ENCODE measurements at places on chromosomes 1 and 21.

GRCh38 chr1:13228343-13228781 lies 2.4 kb upstream of the PRAMEF18 start:
- DNase-seq, result no peak

DNA sequence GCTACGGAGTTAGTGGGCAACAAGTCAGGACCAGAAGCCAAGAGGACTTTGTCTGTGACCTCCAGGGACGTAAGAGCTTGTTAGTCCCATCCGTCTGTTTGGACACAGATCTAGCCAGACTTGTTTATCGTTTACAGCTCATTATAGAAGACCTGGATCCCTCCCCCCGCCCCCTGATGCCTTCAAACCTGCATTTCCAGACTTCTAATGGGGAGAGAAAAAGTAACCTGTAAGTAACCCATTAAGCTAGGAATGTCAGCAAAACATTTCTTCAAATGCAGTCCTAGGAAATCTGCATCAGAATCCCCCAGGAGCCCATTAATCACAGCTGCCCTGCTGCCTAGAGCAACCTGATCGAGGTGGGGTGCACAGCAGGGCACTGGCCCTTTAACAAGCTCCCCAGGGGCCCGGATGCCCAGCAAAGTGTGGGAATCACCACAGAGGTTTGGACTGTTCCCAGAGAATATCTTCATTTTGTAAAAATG lies 1.4 kb upstream of the MAD2L2 start:
- no peak for DNase-seq

- no peak for DNase-seq
Observed at GRCh38 chr1:115115521-115116161, 26.3 kb upstream of the TSPAN2 start.

DNA sequence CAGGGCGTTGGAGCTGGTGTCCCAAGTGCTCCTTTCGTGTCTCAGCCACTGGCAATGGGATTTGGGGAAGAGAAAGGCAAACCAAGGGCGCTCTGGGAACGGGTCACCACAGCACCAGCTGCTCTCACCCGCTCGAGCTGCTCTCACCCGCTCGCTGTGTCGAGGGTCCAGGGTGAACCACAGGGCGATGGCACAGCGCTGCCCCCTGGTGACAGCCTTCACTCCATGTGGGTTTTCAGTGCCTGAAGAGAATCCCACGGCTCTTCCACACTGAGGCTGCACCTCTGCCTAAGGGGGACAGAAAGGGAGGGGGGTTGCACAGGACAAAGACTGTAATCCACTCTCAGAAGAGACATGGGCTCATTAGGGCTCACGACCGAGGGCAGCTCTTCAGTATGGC lies 7.1 kb upstream of the CLDN19 start:
- DNase-seq, result peak; percentile 44

GRCh38 chr1:3906672-3907020 lies 6.6 kb upstream of the C1orf174 start:
- DNase-seq, result no peak

DNA sequence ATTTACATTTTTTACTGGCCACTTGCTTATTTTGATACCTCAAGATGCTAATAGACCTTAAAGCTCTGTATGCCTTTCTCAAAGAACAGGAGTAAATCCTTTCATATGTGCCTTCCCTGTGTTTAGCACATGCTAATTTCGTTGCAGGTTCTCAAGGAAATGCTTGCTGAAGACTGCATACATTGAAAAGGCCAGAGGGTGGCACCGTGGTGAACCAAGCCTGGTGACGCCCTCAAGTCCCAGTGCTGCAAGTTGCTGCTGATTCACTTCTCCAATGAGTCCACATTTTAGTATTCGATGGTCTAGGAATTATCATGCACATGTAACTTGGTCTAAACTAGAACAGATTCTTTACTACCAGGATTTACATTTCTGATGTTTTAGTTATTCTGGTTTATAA lies 94.1 kb downstream of the CLDN17 start:
- no peak for DNase-seq

- no peak for DNase-seq
Observed at GRCh38 chr1:203270448-203270847, 34.9 kb upstream of the BTG2 start.

DNA sequence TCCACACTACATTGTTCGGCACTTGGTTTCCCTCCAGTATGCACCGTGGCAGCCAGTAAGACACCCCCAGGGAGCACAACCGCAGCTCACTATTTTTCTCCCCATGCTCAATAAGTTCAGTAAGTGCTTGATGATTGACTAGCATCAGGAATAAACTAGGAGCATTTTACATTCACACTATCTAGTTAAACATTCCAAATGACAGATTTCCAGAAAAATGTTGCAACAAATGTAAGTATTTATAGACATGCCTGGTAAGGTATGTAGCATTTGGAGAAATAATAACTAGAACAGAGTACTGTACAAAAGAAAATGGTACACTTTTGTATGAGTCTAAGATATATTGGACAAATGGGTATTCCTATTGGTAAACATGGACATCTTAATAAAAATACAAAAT lies 92.9 kb downstream of the SLC45A1 start:
- DNase-seq, result no peak

DNA sequence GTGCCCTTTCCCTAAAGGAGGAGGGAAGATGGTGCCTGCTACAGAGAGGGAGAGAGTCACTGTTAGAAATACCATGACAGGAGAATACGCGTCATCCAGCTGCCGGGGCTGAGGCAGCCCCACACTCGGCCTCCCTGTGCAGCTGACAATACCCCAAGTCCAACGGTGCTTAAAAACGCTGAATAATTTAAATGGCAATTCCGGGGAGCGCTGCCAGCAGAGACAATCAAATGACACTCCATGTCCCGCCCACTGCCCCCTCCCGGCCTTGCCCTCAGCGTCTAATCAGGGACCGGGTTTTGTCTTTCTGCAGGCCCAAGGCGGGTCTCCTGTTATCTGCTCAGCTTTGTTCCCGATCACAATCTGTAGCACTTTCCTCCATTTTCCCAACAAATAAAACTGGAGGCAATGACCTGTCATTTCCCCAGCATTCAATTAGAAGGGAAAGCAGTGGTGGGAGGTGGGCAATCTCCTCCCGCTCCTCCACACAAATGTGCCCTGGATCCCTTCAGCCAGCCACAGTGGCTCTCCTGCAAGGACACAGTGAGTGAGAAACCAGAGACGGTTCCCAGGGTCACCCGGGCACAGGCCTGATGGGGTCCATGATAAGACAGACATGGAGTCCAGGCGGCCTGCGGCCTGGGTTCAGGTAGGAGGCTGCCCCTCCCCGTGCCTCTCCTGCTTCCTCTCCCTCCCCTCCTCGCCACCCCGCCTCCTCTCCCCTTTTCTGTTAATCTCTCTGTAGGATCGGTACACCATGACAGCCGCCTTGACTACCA lies 42.7 kb upstream of the AJAP1 start:
- no peak for DNase-seq

DNA sequence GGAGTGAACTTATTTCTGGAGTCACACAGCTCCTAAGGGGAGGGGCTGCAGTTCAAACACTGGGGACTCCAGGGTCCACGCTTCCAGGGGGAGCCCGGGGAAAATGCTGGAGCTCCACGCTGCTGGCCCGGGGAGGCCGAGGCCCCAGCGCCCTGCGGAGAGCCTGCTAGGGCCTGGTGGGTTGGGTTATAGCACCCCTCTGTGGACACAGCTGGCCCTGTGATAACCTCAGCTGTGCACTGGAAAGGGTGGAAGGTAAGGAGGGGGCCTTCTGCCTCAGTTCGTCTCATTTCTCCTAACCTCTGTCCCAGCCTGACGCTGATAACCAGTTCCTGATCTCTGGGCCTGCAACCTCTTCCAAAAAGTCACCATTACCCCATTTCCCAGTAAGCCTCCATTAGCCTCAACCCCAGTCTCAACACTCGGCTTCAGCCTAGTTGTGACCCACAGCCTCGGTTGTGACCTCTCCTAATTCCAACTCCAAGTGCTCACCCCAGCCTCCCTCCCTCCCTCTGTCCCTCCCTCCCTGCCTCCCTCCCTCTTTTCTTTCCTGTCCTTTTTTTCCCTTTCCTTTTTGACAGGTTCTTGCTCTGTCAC lies 7.1 kb downstream of the NBL1 start:
- DNase-seq, result peak; percentile 77

DNA sequence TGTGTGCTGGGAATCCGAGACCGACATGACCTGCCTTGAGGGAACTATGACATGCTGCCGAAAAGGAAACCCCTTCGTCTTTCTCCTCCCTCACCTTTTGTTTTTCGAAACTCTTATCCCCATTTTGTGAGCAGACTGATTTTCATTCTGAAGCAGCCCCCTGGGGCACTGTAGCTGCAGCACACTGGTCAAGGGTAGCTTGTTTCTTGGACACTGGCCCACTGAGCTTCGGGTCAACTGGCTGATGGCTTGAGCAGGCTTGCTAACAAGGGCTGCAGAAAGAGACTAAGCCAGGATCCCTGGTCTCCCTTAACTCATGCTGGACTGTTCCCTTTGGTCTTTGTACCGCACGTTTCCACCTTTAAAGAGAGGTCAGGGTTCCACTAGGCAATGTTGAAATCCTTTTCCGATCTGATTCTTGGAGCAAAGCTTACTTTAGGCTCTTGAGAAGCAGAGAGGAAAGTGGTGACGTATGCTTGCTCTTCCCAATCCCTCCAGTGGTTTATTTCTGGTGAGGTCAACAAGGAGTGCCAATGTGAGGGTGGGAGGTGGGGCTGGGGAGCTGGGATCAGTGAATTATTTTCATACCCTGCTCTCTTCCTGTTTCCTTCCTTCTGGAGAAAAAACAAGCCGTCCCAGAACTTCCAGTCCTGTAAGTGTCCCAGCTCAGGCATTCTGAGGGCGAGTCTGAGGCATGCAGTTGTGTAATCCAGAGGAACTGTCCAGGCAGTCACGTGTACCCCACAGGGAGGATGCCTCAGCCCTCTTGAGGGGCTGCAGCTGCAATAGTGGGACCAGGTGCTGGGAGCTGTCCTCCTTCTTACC lies 7.6 kb downstream of the CYP4B1 start:
- no peak for DNase-seq

- DNase-seq, result no peak
Observed at GRCh38 chr1:117049857-117050256, 10.3 kb upstream of the TTF2 start.

DNA sequence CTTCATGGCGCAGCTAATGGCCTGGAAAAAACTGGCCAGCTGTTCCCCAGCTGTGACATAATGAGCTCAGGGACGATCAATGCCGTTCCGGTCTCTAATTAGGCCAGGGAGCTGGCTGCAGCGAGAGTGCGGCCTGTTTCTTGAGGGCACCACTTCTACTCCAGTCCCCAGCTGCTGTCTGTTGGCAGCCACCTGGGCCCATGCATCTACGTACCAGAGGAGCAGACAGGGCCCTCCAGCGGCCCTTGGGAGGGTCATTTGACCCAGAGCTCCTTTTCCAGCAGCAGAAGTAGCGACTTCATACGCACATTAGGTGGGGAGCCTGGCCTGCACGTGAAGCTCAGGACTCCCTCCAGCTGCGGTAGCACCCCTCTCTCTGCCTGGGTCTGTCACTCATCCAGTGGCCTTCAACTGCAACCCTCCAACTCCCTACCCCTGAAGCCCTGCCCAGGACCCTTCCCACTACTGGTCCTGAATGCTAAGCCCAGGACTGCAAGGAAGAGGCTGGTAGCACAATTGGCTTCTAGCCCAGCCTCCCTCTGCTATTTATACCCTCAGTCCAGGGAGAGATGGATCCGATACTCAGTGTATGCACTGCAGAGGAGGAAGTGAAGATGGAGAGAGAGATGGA lies 9.1 kb upstream of the GPR61 start:
- DNase-seq, result no peak

GRCh38 chr21:31531967-31532366 lies 127.5 kb upstream of the SOD1 start:
- no peak for DNase-seq

DNA sequence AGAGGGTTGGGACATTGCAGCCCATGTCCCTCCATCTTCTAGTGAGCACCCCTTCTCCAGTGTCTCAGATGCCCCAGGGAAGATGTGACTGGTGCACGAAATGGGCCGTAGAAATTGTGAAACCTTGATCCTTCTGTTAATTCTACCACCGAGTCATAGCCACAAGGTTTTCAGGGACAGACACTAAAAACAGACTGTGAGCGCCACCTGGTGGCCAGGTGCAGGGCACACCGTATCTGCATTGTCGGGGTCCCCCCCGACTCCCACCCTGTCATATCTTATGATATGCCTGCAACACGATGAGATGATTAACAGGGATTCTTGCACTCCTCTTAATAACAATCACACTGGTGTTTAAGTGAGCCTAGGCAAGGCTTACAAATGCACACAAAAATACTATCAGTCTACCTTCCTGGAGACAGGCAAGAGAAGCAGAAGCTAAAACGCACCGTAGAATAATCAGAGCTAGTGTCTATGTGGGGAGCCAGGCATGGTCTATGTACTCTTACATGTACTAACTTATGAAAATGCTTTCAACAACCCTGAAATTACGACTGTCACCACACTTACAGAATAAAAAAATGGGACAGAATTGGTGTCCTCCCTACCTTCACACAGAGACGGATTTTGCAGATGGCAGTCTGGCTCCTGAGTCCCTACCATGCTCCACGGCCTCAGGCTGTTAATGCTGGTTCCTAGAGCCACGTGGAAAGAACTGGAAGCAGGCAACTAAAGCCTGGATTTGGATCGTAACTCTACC lies 57.9 kb downstream of the FHAD1 start:
- DNase-seq, result peak; percentile 65

GRCh38 chr1:175303201-175303707 lies 110.7 kb upstream of the KIAA0040 start:
- no peak for DNase-seq

GRCh38 chr21:39046236-39046916 lies 136.9 kb downstream of the PSMG1 start:
- DNase-seq, result no peak

DNA sequence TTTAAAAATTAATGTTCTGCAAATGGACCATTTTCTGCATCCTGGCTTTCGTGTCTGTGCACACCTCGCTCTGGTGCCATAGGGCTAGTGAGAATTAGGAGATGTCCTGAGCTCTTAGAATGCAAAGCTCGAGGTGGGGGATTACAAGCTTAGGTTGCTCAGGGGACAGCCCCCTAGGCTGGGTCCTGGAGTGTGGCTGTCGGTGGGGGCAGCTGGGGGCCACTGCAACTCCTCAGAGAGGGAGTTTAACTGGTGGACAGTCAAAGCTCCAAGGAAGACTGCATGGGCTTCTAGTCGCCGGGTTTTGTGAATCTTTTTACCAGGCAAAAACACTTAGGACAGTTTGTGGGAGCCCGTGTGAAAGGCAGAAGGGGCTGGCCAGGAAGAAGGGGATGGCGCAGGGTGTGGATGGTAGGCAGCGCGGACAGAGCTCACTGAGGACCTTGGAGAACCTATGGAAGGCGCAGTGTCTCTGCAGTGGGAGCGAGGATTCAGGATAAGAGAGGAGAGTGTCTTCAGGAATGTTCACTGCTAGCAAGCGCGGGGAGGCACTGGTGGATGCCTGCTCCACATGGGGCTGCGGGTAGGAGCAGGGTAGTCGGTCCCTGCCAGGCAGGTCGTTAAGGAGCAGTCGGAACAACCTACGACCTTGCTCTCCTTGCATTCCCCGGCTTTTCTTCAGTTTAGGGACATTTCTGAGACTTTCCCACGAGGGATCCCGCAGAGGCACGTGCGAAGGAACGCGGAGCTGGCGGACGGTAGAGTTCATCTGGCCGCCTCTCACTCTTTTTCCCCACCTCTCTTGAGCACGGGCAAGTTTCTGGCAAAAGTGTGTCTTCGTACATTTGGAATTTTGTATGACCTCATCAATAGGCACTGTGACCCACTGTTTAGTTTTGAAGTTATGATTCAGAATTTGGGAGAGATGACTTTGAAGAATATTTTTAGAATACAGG lies 12.9 kb upstream of the KCNE1 start:
- no peak for DNase-seq

GRCh38 chr1:39411526-39412478 lies 79.6 kb upstream of the BMP8A start:
- no peak for DNase-seq

- peak; percentile 74 for DNase-seq
Observed at GRCh38 chr1:155093911-155094621, 15.4 kb downstream of the EFNA3 start.

- DNase-seq, result no peak
Observed at GRCh38 chr1:85328713-85329397, 52.4 kb upstream of the BCL10 start.
